ENCODE measurements at places on chromosomes 2 and 18. TPM values are rescaled to one million over a fixed set of nuclear protein-coding genes. Genes with fewer than 3 reads are reported as not detected.

ARHGAP28 gene
- 0.02 TPM for total RNA-seq

PLGLB1 gene
- 0.48 TPM for total RNA-seq

ZNF804A gene
- not detected for total RNA-seq

DSEL gene
- 0.40 TPM for total RNA-seq

PROKR1 gene
- total RNA-seq = not detected

EPC2 gene
- total RNA-seq = 10.5 TPM

DSG3 gene
- not detected for total RNA-seq

CCDC178 gene
- not detected for total RNA-seq

MOGAT1 gene
- total RNA-seq = not detected

SIX3 gene
- total RNA-seq = 1.9 TPM

ECEL1 gene
- total RNA-seq = 0.19 TPM

SLC16A14 gene
- total RNA-seq = 0.83 TPM

TMEM17 gene
- total RNA-seq = 4.6 TPM

CERS6 gene
- total RNA-seq = 16.4 TPM
